ENCODE measurements at places on chromosomes 6 and 20.

GRCh38 chr6:166025149-166025898, 142.3 kb downstream of the TBXT start:
- DNase-seq = no peak

- DNase-seq = no peak
Measured at GRCh38 chr6:25608558-25609174, 43.3 kb upstream of the SCGN start.

- no peak for DNase-seq
Measured at GRCh38 chr6:16420715-16421461, 182.5 kb downstream of the GMPR start.

GRCh38 chr6:138818496-138819194, 22.8 kb downstream of the ECT2L start:
- no peak for DNase-seq

GRCh38 chr6:45024610-45025009, 303.5 kb upstream of the RUNX2 start:
- DNase-seq = no peak
